ENCODE measurements at places on chromosomes 7 and 10.

GRCh38 chr10:21099291-21100062 lies 202.4 kb upstream of the NEBL start:
- peak; percentile 43 for DNase-seq

DNA sequence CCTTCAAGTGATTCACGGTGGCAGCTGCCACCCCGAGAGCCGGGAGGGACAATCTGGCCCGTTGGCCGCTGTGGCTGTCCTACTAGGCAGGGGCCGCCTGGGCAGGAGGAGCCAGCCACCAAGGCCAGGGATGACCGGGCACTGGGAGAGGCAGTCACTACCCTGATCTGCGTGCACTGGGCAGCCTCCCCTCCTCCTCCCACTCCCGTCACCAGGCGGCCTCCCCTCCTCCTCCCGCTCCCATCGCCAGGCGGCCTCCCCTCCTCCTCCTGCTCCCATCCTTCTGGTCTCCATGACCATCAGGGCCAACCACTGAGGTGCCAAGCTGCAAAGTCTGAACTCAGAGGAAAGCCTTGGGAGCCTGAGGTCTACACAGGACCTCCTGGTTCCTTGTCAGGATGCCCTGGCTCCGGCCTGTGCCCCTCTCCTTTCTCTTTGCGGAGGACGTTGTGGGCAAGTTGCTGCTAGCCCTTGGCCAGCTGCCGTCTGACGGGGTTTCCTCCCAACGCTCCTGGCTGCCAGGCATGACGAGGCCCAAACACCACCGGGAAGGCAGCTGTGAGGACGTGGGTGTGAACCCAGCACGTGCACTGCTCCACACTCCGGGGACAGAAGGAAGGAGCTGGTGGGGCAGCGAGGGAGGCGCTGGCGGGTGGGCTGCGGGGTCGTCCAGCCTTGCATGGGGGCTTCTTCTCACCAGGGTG lies 131.1 kb downstream of the WDR37 start:
- DNase-seq: no peak

- DNase-seq: no peak
Measured at GRCh38 chr10:57262892-57263291, 901.8 kb upstream of the ZWINT start.

GRCh38 chr7:29146888-29147609 lies 712 bp upstream of the CPVL start:
- DNase-seq: no peak

DNA sequence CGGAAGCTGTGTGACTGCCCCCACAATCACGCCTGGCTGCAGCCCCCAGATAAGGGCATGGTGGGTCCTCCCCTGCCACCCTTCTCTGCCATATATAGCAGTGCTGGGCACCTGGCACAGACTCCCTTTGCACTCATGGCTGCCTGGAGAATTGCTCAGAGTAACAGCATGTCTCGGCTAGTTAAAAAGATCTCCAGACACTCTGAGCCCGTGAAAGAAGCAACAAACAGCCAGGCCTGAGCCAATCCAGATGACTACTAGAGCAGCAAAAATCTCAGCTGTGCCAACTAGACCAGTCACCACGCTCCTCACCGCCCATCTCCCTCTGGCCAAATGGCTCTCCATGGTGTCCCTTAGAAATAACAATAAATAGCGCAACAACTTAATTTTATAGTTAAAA lies 71.3 kb downstream of the PARD3 start:
- DNase-seq: no peak

- DNase-seq: peak; percentile 42
Measured at GRCh38 chr10:71765176-71765904, 8.0 kb downstream of the VSIR start.

DNA sequence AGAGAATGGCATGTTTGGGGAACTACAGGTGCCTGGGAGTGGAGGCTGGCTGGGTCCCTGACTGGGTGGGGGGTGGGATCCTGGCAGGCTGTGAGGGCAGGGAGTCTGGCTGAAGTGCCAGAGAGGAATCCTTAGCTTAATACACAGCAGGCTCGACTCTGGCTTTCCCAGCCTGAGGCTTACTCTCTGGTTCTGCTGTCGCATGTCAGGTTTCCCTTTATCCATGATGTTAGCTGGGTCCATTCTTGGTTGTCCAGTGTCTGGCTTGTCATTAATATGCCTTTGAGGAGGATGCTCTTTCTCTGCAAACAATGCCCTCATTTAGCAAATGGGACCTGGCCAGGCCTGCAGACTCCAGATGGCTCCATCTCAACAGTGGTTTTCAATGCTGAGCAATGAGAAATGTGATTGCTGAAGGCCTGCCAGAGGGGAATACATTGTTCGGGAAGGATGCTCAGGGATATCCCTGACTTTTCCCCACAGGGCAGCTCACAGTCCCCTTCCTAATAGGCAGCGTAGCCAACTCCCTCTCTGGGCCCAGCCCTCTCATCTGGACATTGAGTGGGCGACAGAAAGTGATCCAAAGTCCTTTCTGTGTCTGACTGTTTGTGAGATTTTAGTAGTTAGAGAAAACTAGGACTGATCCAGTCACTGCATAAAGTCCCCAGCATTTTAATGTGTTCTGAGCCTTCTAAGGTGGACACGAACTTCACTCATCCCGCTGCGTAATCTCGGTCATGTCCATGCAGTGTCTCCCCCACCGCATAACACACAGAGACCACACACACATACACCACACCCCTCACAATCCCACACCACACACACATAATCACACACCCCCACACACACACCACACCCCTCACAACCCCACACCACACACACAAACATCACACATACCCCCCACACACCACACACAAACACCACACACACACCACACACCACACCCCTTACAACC lies 124.9 kb downstream of the ANLN start:
- no peak for DNase-seq

- DNase-seq: peak; percentile 30
Measured at GRCh38 chr7:91112902-91113341, 151.3 kb upstream of the FZD1 start.

- DNase-seq: no peak
Measured at GRCh38 chr10:8076933-8077332, 22.4 kb downstream of the GATA3 start.

DNA sequence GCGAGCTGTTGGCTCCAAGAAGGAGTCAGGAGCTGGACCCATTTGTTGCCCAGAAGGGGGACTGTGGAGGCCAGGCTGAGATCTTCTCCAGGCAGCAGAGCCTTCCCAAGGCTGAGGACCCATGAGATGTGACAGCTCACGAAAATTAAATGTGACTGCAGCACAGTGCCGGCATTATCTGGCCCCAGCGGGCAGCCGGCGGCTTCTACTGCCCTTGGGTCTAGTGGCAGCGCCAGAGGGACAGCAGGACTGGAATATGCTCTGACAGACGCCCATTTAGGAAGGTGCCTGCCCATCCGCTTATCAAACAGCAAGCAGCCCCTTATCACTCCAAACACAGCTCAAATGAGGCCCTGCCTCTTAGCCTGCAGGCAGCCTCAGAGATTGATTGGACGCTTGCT lies 122.9 kb upstream of the LYZL2 start:
- no peak for DNase-seq

DNA sequence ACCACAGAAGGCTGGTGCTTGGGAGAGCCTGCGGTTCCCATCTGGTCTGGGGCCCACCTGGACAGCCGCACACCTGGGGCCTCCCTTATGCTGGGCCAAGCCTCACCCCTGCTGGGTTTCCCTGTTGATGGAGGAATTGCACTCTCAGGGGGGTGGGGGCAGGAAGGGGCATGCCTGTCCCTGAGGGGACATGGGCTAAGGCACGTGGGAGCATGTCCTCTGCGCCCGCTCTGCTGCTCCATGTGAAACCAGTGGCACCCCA lies 43.4 kb downstream of the OAT start:
- DNase-seq: no peak

DNA sequence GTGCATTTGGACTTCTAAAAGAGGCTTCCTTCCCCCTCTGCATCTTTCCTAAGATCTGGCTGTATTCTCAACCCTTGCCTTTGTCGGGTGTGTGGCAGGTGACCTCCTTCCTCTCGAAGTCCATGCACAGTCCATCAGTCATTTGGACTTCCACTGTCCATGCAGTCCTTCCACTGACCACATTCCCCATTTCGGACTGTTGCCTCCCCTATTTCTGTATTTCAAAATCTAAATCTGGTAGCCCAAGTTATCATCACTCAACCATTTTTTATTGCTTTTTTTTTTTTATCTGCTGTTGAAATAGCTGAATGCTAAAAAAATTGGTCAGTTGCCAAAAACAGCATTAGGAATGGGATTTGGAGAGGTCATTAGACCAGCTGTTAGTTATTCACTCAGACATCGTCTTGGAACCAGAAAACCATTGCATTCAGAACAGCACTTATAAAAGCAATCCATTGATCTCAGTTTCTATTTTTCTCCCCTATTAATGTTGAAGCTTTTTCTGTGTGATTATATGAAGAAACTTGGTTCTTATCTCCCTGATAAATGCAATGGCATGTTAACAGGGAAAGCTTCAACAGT lies 575.6 kb downstream of the KIF20B start:
- peak; percentile 66 for DNase-seq

DNA sequence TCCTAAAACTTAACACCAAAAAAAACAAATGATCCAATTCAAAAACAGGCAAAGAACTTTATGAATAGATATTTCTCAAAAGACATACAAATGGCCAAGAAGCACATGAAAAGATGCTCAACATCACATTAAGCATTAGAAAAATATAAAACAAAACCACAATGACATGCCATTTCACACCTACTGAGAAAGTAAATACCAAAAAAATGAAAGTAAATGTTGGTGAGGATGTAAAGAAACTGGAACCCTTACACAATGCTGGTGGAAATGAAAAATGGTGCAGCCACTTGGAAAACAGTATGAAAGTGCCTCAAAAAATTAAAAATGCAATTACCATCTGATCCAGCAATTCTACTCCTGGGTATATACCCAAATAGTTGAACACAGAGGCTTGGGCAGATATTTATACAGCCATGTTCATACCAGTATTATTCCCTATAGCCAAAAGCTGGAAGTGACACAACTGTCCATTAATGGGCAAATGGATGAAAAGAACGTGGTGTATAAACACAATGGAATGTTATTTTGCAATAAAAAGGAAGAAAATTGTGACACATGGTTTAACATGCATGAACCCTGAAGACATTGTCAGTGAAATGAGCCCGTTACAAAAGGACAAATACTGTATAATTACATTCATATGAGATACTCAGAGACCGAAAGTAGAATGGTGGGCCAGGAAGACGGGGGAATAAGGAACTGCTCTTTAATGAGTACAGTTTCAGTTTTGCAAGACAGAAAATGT lies 89.0 kb downstream of the JMJD1C start:
- peak; percentile 82 for DNase-seq

DNA sequence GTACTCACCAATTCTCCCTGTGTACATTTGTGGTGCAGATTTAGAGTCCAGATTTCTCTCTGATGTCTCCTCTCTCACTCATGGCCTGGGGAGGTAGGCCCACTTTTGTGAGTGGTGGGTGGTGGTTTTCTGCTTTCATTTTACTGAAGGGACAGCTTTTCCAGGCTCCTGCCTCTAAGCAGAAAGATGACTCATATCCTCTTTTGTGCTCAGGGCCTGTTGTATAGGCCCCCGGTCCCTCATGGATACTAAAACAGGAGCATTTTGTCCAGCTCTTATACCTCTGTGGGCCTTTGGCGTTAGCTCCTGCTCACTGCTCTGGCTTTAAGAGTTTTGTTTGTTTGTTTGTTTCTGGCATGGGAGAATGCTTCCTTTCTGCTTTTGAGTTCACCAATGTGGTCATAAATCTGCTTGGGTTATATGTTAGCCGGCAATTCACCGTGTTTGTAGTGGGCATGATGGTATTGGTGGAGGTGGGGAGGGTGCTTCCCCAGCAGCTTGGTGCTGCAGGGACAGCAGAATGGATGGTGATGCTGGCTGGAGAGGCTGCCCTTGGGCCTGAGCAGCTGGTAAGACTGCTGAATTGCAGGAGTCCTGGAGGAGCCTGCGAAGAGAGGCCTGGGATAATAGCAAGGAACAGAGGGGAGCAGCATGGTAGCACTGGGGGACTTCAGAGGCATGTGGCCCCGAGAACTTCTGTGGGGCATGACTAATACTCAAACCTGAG lies 468.7 kb downstream of the RPS24 start:
- peak; percentile 16 for DNase-seq

DNA sequence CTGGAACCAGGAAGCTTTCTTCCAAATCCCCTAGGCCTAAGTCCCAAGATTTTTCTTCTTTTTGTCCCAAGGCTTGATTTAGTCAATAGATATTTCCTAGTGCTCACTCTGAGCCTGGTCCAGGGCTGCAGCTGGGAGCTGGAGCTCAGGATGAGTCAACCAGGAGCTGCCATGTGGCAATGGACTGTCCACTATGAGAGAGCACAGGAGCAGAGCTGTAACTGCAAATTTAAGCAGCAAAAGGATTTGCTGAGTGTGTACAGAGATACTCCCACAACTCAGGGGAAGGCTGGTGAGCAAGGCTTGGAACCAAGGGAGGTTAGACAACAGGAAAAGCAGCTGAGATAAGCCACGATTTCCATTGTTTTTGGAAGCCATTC lies 92.1 kb upstream of the CXCL12 start:
- DNase-seq: no peak

DNA sequence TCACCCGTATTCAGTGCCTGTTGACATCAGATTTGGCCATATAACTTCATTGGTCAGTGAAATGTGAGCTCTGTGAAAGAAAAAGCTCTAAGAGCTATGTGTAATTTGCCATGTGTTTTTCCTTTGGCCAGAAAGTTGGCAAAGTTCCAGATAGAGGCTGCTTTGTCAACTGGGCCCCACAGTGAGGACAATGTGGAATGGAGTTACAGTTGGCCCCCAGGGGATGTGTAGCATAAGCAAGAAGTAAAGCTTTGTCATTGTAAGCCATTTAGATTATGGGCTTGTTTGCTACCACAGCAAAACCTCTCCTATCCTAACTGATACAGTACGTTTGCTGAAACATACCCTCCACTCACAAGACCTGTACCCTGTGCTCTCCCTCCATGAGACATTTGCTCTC lies 119.1 kb upstream of the HABP2 start:
- no peak for DNase-seq

GRCh38 chr10:24007359-24007758 lies 201.6 kb upstream of the KIAA1217 start:
- peak; percentile 62 for DNase-seq

GRCh38 chr7:93307943-93308342 lies 75.8 kb downstream of the VPS50 start:
- no peak for DNase-seq

- no peak for DNase-seq
Measured at GRCh38 chr7:6436385-6436685, 11.4 kb downstream of the DAGLB start.

DNA sequence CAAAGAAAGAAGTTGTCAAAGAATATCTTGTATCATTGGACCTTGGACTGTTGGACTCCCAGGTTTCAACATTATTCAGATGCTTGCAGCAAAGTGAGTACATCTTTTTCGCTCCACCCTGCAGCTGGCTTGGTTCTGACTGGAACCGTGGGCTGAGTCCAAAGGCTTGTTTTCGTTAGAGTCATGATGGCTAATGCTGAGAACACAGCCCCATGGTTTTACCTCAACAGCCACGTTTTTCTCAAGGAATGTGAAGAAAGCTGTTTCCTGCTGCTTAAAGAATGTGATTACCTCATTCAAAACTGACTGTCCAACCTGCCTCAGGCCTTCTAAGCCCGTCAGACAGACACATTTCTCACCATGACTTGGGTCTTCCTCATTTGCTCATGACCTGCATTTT lies 69.5 kb downstream of the STEAP1B start:
- peak; percentile 55 for DNase-seq

Measured in amniotic epithelial cell (primary cell).